Bronchial smooth muscle cell (primary cell): ENCODE measurements at places on chromosomes 6 and 20. TPM values are rescaled to one million over a fixed set of nuclear protein-coding genes. Genes with fewer than 3 reads are reported as not detected.

NFKBIE gene
- 3.3 TPM in 2 replicates for total RNA-seq

SLC22A2 gene
- total RNA-seq: not detected in 2 replicates

TCF15 gene
- total RNA-seq: under 0.01 TPM in 1 of 2 replicates, not detected in the other

CGA gene
- total RNA-seq: 0.16 TPM in 1 of 2 replicates, not detected in the other

ASIP gene
- total RNA-seq: not detected in 2 replicates

DOK5 gene
- total RNA-seq: 21.8 and 26.8 TPM in 2 replicates

RAMACL gene
- 0.43 and 0.95 TPM in 2 replicates for total RNA-seq
